Sigmoid colon (tissue), 7 donors: ENCODE measurements at places on chromosomes 12 and 14. TPM values are rescaled to one million over a fixed set of nuclear protein-coding genes. Genes with fewer than 3 reads are reported as not detected.

DNA sequence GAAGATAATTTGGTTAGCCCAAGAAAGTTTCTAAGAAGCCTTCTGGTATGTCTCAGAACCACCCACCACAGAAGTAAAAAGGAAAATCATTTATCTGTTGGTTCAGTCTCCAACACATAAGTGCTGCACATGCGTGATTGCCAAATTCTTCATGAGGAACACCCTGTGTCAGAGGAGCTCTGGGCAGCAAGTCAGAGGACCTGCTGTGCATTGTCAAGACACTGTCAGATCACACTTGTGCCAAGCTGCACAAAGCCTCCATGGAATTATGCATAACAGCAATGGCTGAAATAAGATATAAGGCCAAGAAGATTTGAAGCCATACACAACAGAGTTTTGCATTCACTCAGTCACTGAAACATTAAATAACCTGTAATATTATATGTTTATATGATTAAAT, 1304.7 kb upstream of the FLRT2 start:
- H3K4me3 ChIP-seq: no peak overlapping the region
- DNase-seq: peak; percentile 91
- H3K27me3 ChIP-seq: no peaks in the 10 kb centered on the region
- no peaks in the 10 kb centered on the region for H3K36me3 ChIP-seq
- no peak overlapping the region for H3K27ac ChIP-seq

RNASE3 gene
- polyA plus RNA-seq: not detected

PRH1 gene
- polyA plus RNA-seq: not detected

- peak overlapping the region; percentile 50 for H3K27ac ChIP-seq
- H3K27me3 ChIP-seq: no peaks in the 10 kb centered on the region
- H3K36me3 ChIP-seq: no peaks in the 10 kb centered on the region
- DNase-seq: no peak
- no peak overlapping the region for H3K4me3 ChIP-seq
Observed at GRCh38 chr12:20474443-20474842, 106.1 kb downstream of the PDE3A start.

APOLD1 gene
- polyA plus RNA-seq: 8.0 TPM
